ENCODE measurements at places on chromosomes 7 and 10. TPM values are rescaled to one million over a fixed set of nuclear protein-coding genes. Genes with fewer than 3 reads are reported as not detected.

CTAGE15 gene
- total RNA-seq = not detected

MYO1G gene
- total RNA-seq = under 0.01 TPM

CUTC gene
- 24.1 TPM for total RNA-seq

LRRN3 gene
- 3.2 TPM for total RNA-seq

ZWINT gene
- total RNA-seq = 55.9 TPM

HOXA7 gene
- not detected for total RNA-seq

CALD1 gene
- 232 TPM for total RNA-seq

STEAP1 gene
- 63.1 TPM for total RNA-seq

IL6 gene
- 2.2 TPM for total RNA-seq

ASIC3 gene
- 0.17 TPM for total RNA-seq

ADARB2 gene
- not detected for total RNA-seq

GIGYF1 gene
- 20.4 TPM for total RNA-seq

NT5C3A gene
- total RNA-seq = 21.1 TPM

WNT8B gene
- not detected for total RNA-seq

NUTM2E gene
- total RNA-seq = not detected

GPRIN2 gene
- not detected for total RNA-seq

ZNF804B gene
- total RNA-seq = not detected

LLCFC1 gene
- not detected for total RNA-seq

PNLIPRP2 gene
- not detected for total RNA-seq

HGF gene
- 80.7 TPM for total RNA-seq

PSMC2 gene
- total RNA-seq = 336 TPM

INHBA gene
- total RNA-seq = 8.1 TPM

ACTR1A gene
- total RNA-seq = 174 TPM

NKX1-2 gene
- total RNA-seq = under 0.01 TPM
